ENCODE measurements at places on chromosomes 13 and 19.

DNA sequence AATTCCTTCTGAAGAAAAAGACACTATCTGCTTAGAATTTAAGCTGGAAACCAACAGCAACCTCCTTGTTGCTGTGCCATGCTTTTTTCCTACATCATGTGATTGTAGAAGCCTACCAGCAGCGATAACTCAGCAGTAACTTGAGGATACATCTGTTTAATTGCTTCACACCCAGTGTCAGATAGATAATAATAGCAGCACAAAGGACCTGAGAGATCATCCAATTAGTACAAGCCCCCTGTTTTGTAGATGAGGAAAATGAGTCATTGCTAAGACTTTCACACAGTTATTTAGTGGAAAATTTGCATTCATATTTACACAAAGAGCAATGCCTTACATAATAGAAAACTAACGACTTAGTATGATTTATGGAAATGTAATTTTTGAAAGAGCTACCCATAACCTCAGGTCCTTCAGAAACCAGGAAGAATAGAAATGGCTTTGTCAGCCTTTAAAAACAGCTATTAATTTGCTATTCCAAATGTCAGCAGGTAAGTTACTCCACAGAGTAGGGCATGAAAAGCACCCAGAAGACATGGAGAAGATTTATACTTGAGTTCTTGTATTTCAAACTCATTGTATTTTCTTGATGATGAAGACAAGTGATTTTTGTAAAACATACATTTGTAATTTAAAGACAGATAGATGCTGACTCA lies 93.7 kb upstream of the SGCG start:
- no peak for DNase-seq

DNA sequence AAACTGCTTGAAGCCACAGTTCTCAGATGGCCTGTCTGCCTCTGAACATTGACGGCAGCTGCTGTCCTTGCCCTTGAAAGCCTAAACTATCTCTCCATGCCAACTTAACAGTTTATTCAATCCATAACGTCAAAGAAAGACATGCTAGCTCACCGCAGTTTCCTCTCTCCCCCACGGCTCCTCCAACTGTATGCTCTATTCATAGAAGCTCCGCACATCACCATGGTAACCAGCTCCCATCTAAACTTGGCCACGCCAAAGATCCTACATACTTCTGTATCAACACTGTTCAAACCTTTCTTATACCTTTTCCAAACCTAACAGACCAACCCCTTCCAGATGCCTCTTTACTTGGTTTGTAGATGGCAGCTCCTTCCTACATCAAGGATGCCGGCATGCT lies 48.6 kb downstream of the ZNF91 start:
- no peak for DNase-seq

- no peak for DNase-seq
These were observed 13.1 kb downstream of the FCHO1 start for GRCh38 chr19:17764348-17764747.

DNA sequence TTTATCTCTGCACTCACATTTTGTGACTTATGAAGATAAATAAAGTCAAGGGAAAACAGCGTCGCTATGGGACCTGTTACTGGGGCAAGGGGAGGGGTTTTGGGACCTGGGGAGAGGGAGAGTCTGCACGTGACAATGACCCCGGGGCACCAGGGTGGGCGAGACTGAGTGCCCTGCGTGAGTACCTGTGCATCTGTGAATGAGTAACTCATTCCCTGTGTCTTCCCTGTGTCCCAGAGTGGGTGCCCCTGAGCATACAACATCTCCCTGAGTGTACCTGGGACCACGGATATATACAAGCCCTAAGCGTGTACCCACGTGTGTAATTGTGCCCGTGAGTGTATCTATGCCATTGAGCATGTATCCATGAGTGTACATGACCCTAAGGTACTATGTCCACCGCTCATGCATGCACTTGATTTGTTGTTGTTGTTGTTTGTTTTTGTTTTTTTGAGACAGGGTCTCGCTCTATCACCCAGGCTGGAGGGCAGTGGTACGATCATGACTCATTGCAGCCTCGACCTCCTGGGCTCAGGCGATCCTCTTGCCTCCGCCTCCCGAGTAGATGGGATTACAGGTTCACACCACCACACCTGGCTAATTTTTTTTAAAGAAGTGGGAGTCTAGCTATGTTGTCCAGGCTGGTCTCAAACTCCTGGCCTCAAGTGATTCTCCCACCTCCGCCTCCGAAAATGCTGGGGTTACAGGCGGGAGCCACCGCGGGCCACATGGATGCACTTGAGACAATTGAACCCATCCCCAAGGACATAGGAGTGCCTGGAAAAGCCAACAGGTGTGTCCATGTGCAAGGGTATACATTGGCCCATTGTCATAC lies 645 bp upstream of the TRAPPC5 start:
- no peak for DNase-seq

DNA sequence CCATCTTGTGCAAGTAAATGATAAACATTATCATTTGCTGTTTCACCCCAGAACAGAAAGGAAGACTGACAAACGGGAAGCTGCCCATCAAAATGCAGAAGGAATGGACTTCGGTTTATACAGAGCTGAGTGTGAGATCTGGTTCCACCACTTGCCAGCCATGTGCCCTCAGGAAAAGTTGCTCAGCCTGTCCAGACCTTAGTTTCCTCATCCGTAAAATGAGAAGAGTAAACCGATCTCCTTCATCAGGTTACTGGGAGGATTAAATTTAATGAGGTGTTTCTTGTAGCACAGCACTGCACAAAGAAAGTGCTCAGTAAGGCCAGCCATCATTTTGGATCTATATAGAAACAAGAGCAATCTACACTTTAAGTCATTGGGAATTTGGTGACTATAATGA lies 36.7 kb upstream of the SERP2 start:
- DNase-seq = no peak

DNA sequence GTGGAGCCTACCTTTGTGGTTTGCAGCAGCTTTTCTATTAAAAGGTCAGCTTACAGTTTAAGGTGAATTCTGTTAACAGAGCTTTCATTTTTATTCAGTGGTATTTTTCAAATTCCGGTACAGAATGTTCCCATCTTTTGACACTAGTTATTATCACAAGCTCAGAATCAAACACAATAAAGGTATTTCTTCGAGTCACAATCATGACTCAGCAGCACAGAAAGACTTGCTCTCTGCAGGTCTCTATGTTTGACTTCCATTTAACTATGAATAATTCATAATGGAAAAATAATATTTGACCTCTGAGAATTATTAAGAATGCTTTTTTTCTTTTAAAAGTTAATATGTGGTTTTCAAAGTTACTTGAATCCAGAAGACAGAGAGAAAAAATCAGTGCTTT lies 28.2 kb downstream of the DACH1 start:
- DNase-seq = no peak

GRCh38 chr13:50798923-50799322 lies 44.6 kb downstream of the DLEU7 start:
- DNase-seq = no peak

DNA sequence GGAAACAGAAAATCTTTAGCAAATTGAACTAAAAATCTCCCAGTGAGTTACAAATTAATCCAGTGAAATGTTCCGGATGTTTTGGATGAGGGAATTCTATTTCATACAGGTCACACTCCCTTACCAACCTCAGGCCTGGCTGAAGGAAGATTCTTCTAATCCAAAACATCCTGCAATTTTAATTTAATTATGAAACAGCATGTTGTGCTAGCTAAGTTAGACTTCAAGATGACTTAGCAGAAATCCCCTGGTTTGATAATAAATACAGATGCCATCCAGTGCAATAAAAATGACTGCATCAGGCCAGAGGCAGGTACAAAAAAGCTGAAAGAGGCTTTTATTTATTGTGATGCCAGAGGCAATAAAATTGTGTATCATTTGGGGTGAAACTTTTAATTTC lies 96.7 kb upstream of the CLDN10 start:
- DNase-seq = no peak

Data from natural killer cell treated with Interleukin-12 subunit alpha and Interleukin-12 subunit beta and Interleukin-15 and Interleukin-18, amount 100 ng/mL, for 72 hours (primary cell).